ENCODE measurements at places on chromosomes 2 and 18.
A peak's percentile ranks its signal among the peaks of the same experiment; 100 is the strongest.

GRCh38 chr2:179785902-179786301, 75.5 kb downstream of the ZNF385B start:
- DNase-seq = no peak

DNA sequence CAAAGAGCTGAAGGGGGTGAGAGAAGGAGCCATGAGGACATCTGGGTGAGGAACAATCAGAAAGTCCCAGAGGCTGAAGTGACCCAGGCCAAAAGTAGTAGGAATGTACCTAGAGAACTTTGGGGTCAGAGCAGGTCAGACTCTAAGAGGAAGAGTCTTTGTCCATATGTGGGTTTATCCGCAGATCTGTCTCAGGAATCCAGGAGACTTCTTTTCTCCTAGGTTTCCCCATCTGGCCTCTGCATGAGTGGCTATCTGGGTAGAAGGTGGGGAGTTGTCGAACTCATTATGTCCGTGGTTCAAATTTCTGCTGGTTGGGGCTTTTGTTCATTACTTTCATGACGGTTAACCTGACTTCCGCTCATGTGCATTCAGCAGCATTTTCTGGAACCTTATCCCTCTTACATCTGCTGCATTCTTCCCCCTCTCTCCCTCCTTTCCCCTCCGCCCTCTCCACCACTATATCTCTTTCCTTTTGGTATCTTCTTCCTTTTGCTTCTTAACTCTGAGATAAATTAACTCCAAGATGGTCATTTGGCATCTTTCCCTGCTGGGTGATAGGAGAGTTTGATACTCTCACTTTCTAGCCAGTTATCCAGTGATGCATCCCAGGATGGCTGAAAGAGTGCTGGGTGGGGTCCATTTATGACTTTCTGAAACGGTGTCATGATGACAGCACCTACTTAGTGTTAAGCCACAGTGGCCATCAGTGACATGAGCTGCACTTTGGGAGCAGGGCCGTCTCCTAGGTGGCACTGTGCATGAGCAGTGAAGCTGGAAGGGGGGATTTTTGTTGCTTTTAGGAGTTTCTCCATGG, 2.1 kb downstream of the LIPG start:
- no peak for DNase-seq

DNA sequence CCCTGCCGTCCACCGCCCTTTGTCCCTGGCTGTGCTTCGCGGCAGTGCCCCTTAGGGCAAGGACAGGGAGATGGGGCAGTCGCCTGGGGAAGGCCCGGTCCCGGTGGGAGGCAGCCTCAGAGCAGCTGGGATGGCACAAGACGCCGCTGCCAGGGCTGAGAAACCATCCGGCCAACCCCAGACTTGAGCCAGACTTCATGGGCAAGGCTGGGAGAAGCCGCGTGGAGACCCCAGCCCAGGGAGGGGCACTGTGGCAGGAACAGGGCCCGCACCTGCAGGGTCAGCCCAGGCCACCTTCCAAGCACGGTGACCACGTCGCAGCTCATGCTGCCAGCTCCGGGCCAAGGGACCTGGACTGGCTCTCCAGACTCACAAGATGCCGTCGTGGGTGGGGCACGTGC, 84.0 kb downstream of the NFATC1 start:
- DNase-seq = no peak

DNA sequence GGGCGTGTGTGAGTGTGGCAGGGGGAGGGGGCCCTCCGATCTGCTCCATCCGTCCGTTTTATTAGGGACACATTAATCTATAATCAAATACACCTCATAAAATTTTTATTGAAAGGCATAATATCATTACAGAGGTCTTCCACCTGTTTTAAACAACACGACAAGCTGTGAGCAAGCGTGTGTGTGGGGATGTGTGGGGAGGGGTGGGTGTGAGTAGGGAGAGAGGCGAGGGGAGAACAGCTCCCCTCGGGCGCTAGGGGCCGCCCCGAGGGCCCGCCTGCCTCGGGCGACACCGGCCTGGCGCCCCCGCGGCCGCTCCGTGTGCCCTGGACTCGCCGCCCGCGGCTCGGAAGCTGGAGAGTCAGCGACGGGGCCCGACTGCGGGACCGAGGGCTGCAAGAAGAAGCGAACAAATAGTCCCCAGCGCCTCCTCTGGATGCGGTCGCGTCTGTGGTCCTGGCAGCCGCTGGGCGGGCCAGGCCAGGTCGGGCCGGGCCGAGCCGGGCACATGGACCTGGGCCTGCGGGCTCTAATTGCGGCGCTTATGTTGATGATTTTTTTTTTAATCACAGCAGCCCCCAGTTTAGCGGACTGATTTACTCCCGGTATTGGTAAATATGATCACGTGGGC, 352 bp upstream of the HOXD9 start:
- no peak for DNase-seq

DNA sequence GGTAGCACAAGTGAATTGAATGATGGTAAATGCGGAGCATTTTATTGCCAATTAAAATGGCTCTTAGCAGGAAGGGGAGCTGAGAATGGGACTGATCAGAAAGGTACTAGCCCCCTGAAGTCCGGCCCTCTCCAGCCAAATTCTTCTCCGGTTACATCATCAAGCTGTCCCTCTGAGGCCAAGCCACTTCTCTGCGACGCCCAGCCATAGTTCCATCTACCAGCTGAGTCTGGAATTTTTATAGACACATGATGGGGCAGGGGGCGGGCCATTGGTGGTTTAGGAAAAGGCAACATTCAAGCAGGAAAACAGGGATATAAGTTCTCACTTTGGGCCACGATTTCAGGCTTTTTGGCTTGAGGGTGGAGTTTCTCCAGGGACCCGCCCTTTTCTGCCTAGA, 22.7 kb downstream of the RPRM start:
- DNase-seq = no peak

- DNase-seq = peak; percentile 76
These were observed 56.0 kb upstream of the RAB6C start for GRCh38 chr2:129923265-129924091.

DNA sequence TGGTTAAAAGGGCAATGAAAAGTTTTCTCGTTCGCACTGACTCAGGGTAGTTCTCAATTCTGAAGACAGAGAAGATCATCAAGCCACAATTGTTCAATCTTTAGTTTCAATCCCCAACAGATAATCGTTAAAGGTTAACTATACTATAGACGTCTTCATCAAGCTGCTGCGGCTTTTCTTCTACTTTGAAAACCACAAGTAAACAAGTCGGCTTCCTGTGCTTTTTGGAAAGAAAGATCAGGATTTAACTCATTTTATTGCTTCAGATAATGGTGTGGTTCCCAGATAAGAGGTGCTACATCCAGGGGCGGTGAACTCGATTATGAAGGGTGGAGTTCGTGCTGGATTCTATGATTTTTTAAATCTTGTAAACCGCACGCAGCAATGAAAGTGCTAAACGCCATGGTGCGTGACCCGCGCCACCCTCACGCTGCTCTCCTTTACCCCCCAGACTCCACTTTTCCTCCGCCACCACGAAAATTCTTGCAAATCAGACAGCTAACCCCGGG, 545 bp upstream of the CDCA7 start:
- DNase-seq = no peak

DNA sequence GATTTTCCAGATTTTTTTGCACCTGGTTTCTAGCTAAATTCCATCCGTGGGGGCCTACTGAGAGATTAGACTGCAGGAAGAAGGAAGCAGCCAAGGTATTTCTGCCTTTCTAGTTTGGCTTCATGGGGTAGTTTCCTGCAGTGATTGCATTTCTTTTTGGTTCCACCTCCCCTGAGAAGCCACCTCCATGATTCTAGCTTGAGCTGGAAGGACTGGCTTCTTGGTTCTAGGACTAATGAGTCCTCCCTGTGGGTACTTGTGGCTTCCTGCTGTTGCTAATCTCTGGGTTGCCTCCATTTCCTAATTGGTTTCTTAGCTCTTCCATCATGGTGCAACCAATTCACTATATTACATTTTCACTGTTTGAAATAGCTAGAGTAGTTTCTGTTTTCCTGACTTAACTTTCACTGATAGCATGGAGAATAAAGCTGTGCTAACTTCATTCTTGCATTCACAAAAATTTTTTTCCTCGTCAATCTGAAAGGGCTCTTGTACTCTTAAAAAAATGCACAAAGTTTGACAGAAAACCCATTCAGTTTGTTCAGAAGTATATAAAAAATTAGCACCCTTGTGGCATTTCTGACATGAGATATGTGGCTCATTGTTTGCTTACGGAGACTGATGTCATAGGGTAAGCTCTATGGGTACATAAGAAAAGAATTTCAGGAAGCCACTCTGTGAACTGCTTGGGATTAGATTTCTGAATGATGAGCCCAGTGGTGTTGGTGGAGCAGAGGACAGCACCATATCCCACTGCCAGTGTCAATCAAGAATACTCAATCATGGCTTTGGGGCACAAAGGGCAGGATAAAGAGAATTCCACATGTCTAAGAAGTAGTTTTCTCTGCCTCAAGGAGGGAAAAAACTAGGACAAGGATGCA, 242.8 kb upstream of the RBMS1 start:
- DNase-seq = no peak

DNA sequence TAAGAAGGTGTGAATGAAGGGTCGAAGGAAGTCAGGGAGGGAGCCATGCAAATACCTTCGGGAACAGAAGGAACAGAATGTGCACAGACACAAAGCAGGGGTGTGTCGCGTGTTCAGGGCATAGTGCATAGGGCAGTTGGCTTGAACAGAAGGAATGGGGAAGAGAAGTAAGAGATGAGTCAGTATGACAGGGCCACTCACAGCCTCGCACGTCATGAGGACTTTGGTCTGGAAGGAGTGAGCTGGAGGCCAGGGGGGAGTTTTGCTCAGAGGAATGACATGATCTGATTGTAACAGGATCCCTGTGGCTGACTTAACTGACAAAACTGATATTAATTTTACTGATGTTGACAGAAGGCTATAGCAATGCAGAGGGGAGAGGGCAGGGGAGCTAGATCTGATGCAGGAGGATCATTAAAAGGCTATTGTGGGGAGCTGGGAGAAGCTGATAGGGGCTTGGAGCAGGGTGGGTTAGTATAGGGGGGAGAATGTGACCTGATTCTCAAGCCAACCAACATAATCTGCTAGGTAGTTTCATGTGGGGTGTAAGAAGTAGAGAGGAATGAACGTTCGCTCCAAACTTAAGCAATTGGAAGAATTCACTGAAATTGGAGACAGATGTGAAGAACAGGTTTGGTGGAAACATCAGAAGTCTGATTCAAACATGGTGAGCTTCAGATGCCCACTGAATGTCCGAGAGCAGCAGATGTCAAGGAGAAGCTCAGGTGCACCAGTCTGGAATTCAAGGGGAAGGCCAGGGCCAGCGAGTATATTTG, 60.4 kb upstream of the COPS8 start:
- DNase-seq = no peak

DNA sequence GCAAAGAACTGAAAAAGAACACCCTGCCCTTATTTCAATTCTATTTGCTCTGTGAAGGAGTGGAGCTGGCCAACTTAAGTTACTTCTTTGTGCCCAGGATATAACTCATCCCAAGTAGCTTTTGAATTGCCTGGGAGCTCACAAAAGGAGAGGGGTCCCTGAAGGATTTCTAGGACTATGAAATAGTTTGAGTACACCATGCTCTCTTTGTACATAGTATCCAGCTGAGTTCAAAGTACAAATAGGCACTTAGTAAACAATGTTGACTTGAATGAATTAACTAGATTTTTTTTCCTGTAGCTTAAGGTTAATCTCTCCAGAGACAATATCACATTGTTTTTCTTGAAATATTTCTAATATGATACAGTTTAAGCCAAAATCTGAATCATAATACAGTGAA, 47.7 kb downstream of the ZC3H15 start:
- DNase-seq = no peak

- no peak for DNase-seq
These were observed 40.2 kb upstream of the SKA1 start for GRCh38 chr18:50334546-50335152.

DNA sequence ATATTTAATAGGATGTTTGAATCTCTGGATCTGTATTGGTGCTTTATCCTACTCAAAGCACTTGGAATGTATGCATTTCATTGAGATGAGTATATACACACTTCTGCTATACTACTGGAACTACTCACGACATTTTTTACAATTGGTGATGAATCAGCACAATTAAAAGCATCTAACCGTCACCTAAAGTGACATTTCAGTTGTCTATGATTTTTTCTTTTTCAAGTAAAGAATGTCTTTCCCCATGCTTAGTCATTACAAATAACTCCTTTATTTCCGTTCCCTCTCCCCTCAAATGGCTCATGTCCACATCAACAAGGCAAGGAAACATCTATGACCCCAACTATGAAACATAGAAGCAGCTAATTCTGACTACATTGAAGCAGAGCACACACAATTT, 77.3 kb downstream of the CLIP4 start:
- no peak for DNase-seq

- DNase-seq = no peak
These were observed 137.9 kb downstream of the ATAD2B start for GRCh38 chr2:23789012-23789411.

DNA sequence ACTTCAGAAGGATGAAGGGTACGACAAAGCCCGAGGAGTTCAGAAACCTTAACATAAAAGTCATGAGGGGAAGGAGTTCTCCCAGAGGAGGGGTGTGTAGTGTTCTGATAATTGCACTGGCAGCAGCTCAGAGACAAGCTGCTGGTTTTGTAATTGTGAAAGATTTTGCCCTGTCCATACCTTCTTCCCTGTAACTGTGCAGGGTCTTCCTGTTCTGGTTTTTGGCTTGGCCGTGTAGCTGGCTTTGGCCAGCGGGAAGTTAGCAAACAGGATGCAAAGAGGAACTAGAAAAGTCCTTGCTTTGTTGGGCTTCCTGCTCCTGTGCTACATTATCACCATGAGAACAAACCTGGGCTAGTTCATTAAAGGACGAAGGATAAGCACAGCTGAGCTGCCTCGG, 160.8 kb downstream of the LPIN1 start:
- no peak for DNase-seq
